ENCODE measurements at places on chromosomes 5 and 9. TPM values are rescaled to one million over a fixed set of nuclear protein-coding genes. Genes with fewer than 3 reads are reported as not detected.

ADAMTS16 gene
- total RNA-seq, result 0.12 TPM

PPP3R2 gene
- not detected for total RNA-seq

SAPCD2 gene
- total RNA-seq, result 2.2 TPM

PCDHGC5 gene
- total RNA-seq, result 1.8 TPM

TCF7 gene
- 0.94 TPM for total RNA-seq

CCL27 gene
- 0.47 TPM for total RNA-seq

LIFR gene
- 18.2 TPM for total RNA-seq

CDX1 gene
- 0.15 TPM for total RNA-seq

LCN9 gene
- total RNA-seq, result not detected

SPINK4 gene
- not detected for total RNA-seq

SPATA31C1 gene
- not detected for total RNA-seq

KIF4B gene
- total RNA-seq, result not detected

PCDHGB3 gene
- total RNA-seq, result 3.5 TPM

NUTM2F gene
- not detected for total RNA-seq

FOXD1 gene
- total RNA-seq, result 2.5 TPM

GZMA gene
- total RNA-seq, result not detected

DIMT1 gene
- total RNA-seq, result 16.4 TPM

Measured in smooth muscle cell of the coronary artery (primary cell).